Left ventricle myocardium inferior (tissue), 1 donor: ENCODE measurements at places on chromosomes 5 and 9. TPM values are rescaled to one million over a fixed set of nuclear protein-coding genes. Genes with fewer than 3 reads are reported as not detected.

GKAP1 gene
- total RNA-seq: 22.5 TPM

DNA sequence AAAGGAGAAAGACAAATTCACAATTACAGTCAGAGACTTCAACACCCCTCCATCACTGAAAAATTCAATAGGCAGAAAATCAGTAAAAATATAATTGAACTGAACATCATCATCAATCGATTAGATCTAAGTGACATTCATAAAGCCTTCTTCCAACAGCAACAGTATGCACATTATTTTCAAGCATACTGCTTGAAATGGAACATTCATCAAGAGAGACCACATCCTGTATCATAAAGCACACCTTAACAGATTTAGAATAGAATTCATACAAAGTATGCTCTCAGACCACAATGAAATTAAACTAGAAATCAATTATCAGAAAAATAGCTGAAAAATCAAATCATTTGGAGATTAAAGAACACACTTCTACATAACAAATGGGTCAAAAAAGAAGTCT lies 39.1 kb downstream of the ERMP1 start:
- no peak for DNase-seq
- peaks cover 20% of the 10 kb centered on the region for H3K4me1 ChIP-seq
- peaks cover 38% of the 10 kb centered on the region for H3K36me3 ChIP-seq
- no peak overlapping the region for H3K27ac ChIP-seq

DNA sequence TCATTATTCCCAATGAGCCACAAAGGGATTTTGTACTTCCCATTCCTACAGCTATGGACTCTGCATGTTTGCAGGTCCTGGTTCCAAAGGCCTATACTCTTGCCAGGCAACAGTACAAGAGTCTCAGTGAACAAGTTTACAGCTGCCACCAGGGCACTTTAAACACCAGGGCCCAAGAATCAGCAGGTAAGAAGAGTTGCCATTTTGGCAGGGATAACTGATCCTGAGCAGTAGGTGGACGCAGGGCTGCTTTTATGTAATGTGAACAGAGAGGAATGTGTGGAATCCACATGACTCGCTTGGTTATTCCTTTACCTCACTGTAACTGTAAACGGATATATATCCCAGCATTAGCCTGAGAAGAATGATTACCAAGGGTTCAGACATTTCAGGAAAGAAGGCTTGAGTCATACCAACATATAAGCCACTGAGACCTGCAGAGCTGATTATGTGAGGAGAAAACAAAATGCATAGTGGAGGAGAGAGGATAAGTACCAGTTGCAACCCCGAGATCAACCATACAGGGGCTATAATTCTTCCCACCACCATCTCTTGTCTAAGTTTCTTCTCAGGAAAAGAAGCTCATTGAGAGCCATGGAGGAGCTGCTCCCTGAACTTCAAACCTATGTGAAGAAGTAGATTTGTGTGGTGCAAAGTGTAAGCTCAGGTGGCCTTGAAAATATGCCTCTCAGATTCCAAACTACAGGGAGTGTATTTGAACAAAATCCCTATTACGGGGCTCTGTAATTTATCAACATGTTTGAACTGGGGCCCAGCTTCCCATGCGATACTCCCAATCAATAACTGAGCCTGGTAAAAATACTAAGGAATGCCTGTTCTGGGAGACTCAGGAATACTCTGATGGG lies 24.6 kb downstream of the RAPGEF6 start:
- DNase-seq: no peak
- H3K4me1 ChIP-seq: peaks cover 51% of the 10 kb centered on the region
- no peaks in the 10 kb centered on the region for H3K27me3 ChIP-seq
- H3K4me3 ChIP-seq: no peak overlapping the region

NR5A1 gene
- total RNA-seq: not detected

DOCK8 gene
- 3.7 TPM for total RNA-seq

SPINK6 gene
- not detected for total RNA-seq

DNA sequence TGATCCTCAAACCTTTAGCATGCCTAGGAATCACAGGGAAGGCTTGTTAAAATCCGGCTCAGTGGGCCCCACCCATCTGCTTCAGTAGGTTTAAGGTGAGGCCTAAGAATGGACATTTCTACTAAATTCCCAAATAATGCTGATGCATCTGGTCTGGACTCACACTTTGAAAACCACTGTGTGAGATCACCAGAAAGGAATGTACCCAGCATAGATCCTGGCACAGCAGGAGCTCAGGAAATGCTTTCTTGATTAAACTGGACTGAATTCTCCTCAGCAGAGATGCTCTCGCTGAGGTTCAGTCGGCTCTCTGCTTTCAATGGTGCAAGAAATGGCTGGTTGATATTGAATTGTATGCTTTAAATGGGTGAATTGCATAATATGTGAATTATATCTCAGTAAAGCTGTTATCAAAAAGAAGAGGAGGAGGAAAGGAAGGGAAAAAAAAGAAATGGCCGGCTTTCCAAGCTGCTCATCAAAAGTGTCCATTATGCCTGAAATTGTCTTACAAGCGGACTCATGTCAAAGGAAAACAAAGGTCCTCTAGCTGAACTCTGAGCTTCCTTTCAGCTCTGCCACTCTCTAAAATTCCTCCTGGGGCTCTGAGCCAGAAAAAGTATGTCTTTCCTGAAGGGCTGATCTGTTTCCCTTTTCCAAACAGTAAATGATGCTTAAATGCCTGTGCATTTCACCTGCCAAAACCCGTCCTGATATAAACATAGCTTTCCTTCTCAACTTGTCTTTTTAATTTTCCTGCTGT lies 77.6 kb upstream of the SAP30L start:
- no peaks in the 10 kb centered on the region for H3K36me3 ChIP-seq
- H3K4me3 ChIP-seq: no peak overlapping the region
- H3K4me1 ChIP-seq: peaks cover 87% of the 10 kb centered on the region
- H3K27me3 ChIP-seq: no peaks in the 10 kb centered on the region

GRCh38 chr5:35205186-35205585 lies 25.1 kb downstream of the PRLR start:
- no peak overlapping the region for H3K4me3 ChIP-seq
- DNase-seq: no peak
- no peaks in the 10 kb centered on the region for H3K36me3 ChIP-seq
- H3K4me1 ChIP-seq: no peaks in the 10 kb centered on the region
- H3K27ac ChIP-seq: no peak overlapping the region
- H3K27me3 ChIP-seq: peaks cover 35% of the 10 kb centered on the region

- peak overlapping the region; percentile 80 for H3K4me3 ChIP-seq
- H3K4me1 ChIP-seq: peaks cover 54% of the 10 kb centered on the region
- peak; percentile 81 for DNase-seq
- H3K27me3 ChIP-seq: no peaks in the 10 kb centered on the region
Measured at GRCh38 chr9:120928483-120929228, 2.1 kb upstream of the TRAF1 start.

SH3RF2 gene
- total RNA-seq: 376 TPM

GRCh38 chr5:126138281-126138931 lies 284.8 kb upstream of the GRAMD2B start:
- no peak for DNase-seq
- no peaks in the 10 kb centered on the region for H3K27me3 ChIP-seq
- H3K4me3 ChIP-seq: no peak overlapping the region
- H3K36me3 ChIP-seq: no peaks in the 10 kb centered on the region

- peak; percentile 25 for DNase-seq
- peaks cover 22% of the 10 kb centered on the region for H3K36me3 ChIP-seq
- H3K27me3 ChIP-seq: no peaks in the 10 kb centered on the region
- H3K27ac ChIP-seq: peak overlapping the region; percentile 50
- peaks cover 34% of the 10 kb centered on the region for H3K4me1 ChIP-seq
Measured at GRCh38 chr5:128263357-128263756, 179.8 kb downstream of the SLC12A2 start.

GRCh38 chr9:91279296-91280204 lies 82.2 kb downstream of the AUH start:
- H3K36me3 ChIP-seq: peaks cover 3% of the 10 kb centered on the region
- H3K4me3 ChIP-seq: no peak overlapping the region
- H3K27ac ChIP-seq: no peak overlapping the region
- no peaks in the 10 kb centered on the region for H3K27me3 ChIP-seq
- no peak for DNase-seq
- H3K4me1 ChIP-seq: peaks cover 14% of the 10 kb centered on the region

DNA sequence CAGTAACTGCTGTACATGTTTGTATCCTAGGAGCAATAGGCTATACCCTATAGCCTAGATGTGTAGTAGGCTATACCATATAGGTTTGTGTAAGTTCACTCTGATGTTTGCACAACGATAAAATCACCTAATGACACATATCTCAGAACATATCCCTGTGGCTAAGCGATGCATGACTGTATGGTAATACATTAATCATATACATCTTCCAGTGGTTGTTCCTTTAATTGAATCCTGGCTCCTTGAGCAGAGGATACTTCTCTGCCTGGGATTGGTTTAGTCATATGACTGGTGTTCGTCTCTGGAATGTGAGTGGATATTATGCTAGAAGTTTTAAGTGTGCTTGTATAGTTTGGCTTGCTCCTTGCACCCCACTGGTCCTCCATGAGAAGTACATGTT lies 425.8 kb downstream of the MAN2A1 start:
- no peaks in the 10 kb centered on the region for H3K36me3 ChIP-seq
- no peaks in the 10 kb centered on the region for H3K27me3 ChIP-seq
- no peak overlapping the region for H3K4me3 ChIP-seq
- no peak for DNase-seq
- H3K4me1 ChIP-seq: no peaks in the 10 kb centered on the region

GRCh38 chr9:126700296-126700695 lies 86.6 kb downstream of the LMX1B start:
- H3K36me3 ChIP-seq: no peaks in the 10 kb centered on the region
- no peak for DNase-seq
- H3K4me1 ChIP-seq: peaks cover 11% of the 10 kb centered on the region
- peaks cover 64% of the 10 kb centered on the region for H3K27me3 ChIP-seq
- H3K27ac ChIP-seq: no peak overlapping the region

TRIM52 gene
- total RNA-seq: 8.5 TPM

LRRC70 gene
- 0.77 TPM for total RNA-seq

MELK gene
- 0.27 TPM for total RNA-seq

DNA sequence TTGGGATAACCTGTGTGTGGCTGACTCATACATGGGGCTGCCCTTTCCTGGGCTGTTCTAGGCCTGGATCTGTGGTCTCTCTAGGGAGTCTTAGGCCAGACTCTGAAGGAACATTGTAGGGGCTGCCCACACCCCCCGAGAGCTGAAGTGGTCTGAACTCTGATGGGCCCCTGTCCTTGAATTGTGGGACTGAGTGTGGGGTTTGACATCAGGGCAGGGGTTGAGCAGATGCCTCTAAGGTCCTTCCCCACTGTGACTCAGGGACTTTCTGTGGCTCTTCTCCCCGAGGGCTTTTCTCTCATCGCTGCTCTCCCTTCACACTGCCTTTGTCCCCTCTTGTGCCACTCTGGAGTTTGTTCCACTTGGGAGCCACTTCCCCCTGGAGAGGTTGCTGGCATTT lies 215.0 kb downstream of the MELK start:
- no peaks in the 10 kb centered on the region for H3K36me3 ChIP-seq
- H3K27ac ChIP-seq: no peak overlapping the region
- H3K4me1 ChIP-seq: no peaks in the 10 kb centered on the region
- DNase-seq: no peak
- peaks cover 75% of the 10 kb centered on the region for H3K27me3 ChIP-seq

NUTM2G gene
- total RNA-seq: not detected

- H3K27ac ChIP-seq: no peak overlapping the region
- no peaks in the 10 kb centered on the region for H3K27me3 ChIP-seq
- no peaks in the 10 kb centered on the region for H3K36me3 ChIP-seq
- H3K4me3 ChIP-seq: no peak overlapping the region
- H3K4me1 ChIP-seq: no peaks in the 10 kb centered on the region
Measured at GRCh38 chr5:65892801-65893200, 33.6 kb upstream of the ERBIN start.

DNA sequence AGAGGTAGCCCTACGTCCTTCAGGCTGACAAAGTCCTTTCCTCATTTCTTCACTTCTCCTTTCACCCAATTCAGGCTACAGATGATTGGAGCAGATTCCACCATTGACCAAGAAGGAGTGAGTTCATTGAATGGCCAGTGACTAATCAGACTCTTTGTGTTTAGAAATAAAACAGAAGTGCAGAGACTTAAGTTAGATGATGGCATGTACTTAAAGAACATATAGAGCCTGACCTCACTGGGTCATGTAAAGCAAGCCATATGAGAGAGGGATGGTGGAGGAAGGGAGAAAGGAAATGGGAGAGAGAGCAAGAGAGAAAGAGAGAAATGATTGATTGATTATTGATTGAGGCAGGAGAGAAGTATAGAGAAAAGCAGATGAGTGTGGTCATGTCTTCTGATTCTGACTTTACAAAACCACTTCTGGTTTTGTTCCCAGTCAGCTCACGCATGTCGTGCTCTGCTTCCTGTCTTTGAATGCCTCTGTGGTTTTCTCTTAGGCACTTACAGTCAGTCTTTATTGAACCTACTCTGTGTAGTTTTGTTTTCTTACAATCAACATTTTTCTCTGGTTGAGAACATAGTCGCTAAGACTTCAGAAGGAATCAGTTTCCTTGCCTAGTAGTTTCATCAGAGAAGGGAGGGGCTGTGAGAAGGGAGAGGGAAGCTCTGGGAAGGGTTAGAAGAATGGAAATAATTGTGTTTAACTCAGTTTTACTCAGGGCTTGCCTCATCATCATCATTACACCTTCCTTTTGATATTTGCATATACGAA lies 149.2 kb upstream of the KLF9 start:
- H3K27ac ChIP-seq: peak overlapping the region; percentile 47
- no peak overlapping the region for H3K4me3 ChIP-seq
- H3K27me3 ChIP-seq: no peaks in the 10 kb centered on the region
- no peaks in the 10 kb centered on the region for H3K4me1 ChIP-seq

GRCh38 chr5:178376921-178377582 lies 144.4 kb upstream of the PHYKPL start:
- no peak overlapping the region for H3K27ac ChIP-seq
- H3K36me3 ChIP-seq: no peaks in the 10 kb centered on the region
- no peak overlapping the region for H3K4me3 ChIP-seq
- H3K4me1 ChIP-seq: no peaks in the 10 kb centered on the region
- no peak for DNase-seq
- H3K27me3 ChIP-seq: peaks cover 20% of the 10 kb centered on the region

GRCh38 chr9:126986506-126986951 lies 71.9 kb downstream of the RALGPS1 start:
- DNase-seq: no peak
- peaks cover 3% of the 10 kb centered on the region for H3K36me3 ChIP-seq
- no peaks in the 10 kb centered on the region for H3K27me3 ChIP-seq
- H3K27ac ChIP-seq: peak overlapping the region; percentile 40
- H3K4me3 ChIP-seq: no peak overlapping the region
- peaks cover 47% of the 10 kb centered on the region for H3K4me1 ChIP-seq

GRCh38 chr9:14180960-14181537 lies 132.9 kb downstream of the NFIB start:
- H3K27me3 ChIP-seq: no peaks in the 10 kb centered on the region
- no peak for DNase-seq
- no peaks in the 10 kb centered on the region for H3K36me3 ChIP-seq
- peak overlapping the region; percentile 44 for H3K4me3 ChIP-seq
- H3K27ac ChIP-seq: peak overlapping the region; percentile 70

GRCh38 chr5:157213527-157214243 lies 33.0 kb downstream of the ITK start:
- no peak for DNase-seq
- H3K4me3 ChIP-seq: no peak overlapping the region
- no peaks in the 10 kb centered on the region for H3K4me1 ChIP-seq
- H3K36me3 ChIP-seq: no peaks in the 10 kb centered on the region
